Regular cardiac myocyte (primary cell): ENCODE measurements at places on chromosomes 11 and 22. TPM values are rescaled to one million over a fixed set of nuclear protein-coding genes. Genes with fewer than 3 reads are reported as not detected.

The ACRV1 gene
- total RNA-seq = not detected in 2 replicates

The TRIM64 gene
- not detected in 2 replicates for total RNA-seq

The FADS1 gene
- 35.1 and 48.2 TPM in 2 replicates for total RNA-seq

The ELFN2 gene
- total RNA-seq = under 0.01 TPM in 1 of 2 replicates, not detected in the other

The PKP3 gene
- 2.1 and 2.8 TPM in 2 replicates for total RNA-seq

The TUBA8 gene
- 0.56 and 0.58 TPM in 2 replicates for total RNA-seq

The INS gene
- not detected in 2 replicates for total RNA-seq
